ENCODE measurements at places on chromosomes 16 and 17.

- peak; percentile 13 for DNase-seq
These were observed 364.4 kb downstream of the XYLT1 start for GRCh38 chr16:17106243-17106791.

DNA sequence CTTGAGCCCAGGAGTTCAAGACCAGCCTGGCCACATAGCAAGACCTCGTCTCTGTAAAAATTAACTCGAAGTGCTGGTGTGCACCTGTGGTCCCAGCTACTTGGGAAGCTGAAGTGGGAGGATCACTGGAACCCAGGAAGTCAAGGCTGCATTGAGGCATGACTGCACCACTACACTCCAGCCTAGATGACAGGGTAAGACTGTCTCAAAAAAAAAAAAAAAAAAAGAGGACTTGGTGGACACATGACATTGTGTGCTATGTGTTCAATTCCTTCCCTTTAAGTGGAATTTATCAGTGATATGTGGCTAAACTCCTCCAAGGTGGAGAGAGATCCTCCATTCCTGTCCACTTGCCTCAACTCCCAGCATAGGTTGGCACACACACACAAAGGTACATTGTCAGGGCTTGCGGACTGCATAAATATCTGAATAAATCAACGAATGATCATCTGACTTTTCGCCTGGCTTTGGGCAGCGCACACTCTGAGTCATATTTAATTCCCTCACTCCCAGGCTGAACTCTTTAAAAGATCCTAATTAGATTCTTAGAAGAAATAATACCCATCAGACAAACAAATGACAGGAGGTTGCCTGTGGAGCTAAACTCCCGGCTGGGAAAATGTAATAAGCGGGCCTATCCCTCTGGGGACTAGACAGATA, 25.0 kb upstream of the SYT17 start:
- DNase-seq = no peak

DNA sequence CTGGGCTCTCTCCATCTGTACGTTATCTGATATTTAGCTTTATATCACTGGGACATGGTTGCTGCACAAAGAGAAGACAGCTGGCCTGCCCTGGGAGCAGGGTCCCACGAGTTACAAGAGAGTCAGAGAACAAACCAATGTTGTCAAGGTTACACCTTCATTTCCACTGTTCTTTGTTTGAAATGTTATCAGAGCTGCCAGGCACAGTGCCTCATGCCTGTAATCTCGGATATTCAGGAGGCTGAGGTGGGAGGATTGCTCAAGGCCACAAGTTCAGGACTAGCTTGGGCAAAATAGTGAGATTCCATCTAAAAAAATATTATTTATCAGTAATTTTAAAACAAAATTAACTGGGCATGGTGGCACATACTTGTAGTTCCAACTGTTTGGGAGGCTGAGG, 34.6 kb downstream of the ATP6V0A1 start:
- no peak for DNase-seq

- no peak for DNase-seq
These were observed 25.3 kb upstream of the N4BP1 start for GRCh38 chr16:48635199-48635718.

DNA sequence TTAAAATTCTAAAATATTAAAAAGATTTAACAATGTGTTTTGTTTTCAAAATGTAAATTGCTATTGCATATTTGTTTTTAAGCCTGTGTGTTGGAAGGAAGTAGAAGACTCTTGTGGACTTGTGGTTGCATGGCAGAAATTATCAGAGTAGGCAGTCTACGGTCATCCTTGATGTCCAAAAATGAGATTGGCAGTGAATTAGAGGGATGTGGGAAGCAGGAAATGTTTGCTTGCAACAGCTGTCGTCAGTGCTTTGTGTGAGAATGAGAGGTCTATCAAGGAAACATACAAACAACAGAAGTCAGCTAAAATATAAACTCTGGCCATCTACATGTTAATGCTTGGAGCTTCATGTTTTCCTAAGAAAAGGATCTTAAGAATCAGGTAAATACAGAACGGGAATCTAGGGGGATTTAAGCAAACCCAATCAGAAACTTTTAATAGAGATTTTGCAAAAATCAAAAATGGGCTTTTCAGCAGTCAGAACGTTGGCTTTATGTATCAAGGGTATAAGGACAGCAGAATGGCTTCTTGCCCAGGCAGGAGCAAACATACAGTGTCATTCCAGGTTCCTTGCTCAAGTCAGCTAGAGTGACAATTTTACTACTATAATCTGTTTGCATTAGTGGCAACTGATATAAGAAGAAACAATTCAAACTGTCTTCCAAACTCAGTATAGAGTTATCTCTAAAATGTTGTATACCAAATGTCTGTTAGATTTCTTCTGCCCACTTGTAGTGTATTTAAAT, 196.7 kb downstream of the CYB561 start:
- no peak for DNase-seq

DNA sequence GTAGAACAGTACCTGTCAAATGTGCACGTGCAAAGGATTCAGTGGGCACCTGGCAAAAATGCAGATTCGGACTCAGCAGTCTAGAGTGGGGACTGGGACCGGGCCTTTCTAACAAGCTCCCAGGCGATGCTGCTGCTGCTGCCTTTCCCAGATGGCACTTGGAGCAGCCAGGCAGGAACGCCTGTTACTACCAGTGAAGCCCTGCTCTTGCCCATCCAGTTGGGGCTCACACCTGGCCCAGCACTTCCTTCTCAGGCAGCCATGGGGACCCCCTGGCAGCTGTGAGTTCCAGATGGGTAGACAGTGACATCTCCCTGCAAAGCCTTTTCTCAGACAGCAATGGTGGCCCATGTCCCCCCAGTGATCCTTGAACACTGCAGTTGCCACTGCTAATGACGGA, 30.4 kb downstream of the KDM8 start:
- DNase-seq = no peak

- DNase-seq = no peak
These were observed 26.2 kb downstream of the ADAMTS18 start for GRCh38 chr16:77408607-77409006.

- DNase-seq = no peak
These were observed 56.7 kb downstream of the METRNL start for GRCh38 chr17:83136156-83136555.

- no peak for DNase-seq
These were observed 76.1 kb upstream of the ASIC2 start for GRCh38 chr17:33369149-33369548.

GRCh38 chr16:15715221-15715620, 65.2 kb downstream of the NDE1 start:
- DNase-seq = no peak

DNA sequence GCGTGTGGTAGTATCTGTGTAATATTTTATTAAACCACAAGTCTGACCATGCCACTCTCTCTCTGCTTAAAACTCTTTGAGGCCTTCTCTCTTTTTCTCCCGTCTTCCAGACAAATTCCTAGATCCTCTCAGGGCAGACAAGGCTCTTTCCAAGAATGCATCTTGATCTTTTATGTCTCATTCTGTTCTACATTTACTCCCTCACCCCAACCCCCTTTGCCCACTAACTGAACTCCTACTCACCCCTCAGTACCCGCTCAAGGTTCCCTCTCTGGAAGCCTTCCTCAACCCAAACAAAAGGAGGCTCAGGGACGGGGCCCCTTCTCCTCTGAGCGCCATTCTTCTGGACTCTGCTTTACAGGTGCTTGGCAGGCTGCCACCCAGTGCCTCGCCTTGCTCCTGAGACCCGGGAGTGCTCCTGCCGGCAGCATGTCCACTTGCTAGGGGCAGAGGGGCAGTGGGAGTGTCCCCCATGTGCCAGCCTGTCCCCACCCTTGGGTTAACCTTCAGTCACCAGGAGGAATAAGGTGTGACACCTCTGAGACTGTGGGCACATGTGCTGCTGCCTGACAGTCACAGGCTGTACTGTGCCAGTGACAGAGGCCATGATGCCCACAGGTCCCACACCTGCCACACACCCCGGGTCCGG, 9.2 kb downstream of the SLC13A2 start:
- DNase-seq = no peak

GRCh38 chr17:33689725-33690124, 396.6 kb upstream of the ASIC2 start:
- DNase-seq = no peak

DNA sequence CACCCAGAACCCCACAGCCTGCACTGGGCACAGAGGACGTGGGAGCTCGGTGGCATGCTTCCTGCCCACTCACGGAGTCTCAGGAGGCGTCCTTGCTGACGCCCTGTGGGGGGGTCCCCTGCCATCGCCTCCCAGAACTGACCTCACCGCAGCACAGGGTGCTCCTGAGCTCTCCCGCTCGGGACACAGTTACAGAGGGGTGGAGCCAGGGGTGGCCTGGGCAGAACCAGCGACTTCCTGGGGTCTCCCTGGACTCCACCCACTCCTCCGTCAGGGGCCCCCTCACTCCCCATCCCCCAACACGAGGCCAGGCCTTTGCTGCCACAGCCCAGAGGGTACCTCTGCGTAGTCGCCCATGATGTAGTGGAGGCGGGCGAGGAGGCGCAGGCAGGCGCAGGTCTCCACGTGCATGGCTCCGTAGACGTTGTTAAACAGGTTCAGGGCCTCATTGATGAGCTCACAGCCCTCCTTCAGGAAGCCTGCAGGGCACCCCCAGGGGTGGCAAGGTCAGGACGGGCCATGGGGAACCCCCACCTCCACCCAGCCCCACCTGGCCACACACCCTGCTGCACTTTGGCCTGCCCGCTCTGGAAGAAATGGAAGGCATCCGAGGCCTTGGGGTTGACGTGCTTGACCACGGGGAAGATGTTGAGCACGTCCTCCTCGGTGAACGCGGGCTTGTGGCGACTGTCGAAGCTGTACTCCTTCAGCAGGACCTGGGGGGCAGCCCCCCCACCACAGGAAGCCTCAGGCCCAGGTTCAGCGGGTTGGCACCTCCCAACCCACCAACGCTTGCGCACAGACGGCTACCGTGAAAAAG, 17.8 kb downstream of the CLUH start:
- DNase-seq = no peak

- peak; percentile 55 for DNase-seq
These were observed 11.9 kb upstream of the FAAP100 start for GRCh38 chr17:81563861-81564586.

- DNase-seq = no peak
These were observed 14.3 kb downstream of the CCDC40 start for GRCh38 chr17:80050706-80051105.

DNA sequence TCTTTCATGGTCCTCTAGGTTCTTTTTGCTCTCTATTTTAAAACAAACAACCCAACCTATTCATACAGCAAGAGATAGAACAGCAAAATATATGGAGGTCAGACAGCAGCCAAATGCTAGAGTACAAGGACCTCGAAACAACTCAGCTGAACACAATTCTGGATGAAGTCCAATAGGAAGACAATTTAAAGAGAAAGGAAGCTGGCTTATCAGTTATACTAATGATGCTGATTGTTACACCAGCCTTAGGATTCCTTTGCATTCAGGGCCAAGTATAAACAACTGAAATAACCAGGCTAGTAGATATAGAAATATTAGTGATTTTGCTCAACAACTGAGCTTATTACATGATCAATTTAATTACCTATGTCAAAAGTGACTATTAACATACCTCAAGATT, 2.5 kb downstream of the SSH2 start:
- DNase-seq = no peak
